Epithelial cell of esophagus (primary cell): ENCODE measurements at places on chromosomes 7 and 10.
A peak's percentile ranks its signal among the peaks of the same experiment; 100 is the strongest.

- peak; percentile 26 for DNase-seq
Observed at GRCh38 chr10:81013771-81014170, 476.1 kb downstream of the SH2D4B start.

GRCh38 chr10:98694014-98694413 is 247.3 kb upstream of the HPS1 start:
- DNase-seq, result no peak

DNA sequence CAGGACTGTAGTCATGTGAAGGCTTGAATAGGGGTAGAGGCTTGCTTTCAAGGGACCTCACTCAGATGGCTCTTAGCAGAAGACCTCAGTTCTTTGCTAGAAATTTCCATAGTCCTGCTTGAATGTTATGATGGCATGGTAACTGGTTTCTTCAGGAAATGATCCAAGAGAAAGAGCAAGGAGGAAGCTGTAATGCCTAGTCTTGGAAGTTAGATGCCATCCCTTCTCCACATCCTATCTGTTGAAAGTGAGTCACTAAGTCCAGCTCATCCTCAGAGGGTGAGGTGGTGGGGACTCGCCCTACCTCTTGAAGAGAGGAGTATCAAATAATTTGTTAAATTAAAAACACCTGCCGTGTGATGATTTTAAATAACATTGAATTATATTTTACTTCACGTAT is 4.6 kb downstream of the MGAM start:
- DNase-seq, result peak; percentile 50

DNA sequence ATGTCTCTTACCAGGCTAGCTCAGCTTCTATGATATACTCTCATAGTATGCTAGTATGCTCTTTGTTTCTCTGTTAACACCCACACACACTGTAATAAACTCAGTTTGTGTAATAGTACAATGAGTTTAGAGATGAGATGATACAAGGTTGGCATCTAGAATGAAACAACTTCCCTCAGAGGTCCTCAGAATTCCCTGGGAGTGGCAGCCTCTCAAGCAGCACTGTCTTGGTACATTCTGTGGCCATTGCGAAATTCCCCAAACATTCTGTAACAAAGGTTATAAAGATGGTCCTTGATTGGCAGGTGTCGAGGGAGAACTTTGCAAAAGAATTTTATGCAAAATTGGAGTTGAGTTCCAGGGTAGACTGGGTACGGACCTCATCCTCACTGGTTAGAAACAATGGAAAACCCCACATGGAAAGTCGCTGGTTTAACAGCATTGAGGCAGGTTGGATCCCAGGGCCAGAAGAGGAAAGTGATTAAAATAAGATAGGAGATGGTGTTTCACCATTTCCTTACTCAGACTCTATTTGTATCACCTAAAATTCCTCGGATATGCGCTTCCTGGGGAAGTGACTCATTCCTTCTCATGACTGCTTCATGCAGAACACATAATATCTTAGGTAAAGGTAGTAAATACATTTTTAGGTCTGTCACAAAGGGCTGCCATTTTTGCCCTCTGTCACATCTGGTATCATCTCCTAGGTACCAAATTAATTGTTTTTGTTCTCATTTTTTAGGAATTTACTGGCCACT is 657.8 kb downstream of the SORCS1 start:
- DNase-seq, result peak; percentile 88

GRCh38 chr7:9680713-9681112 is 1247.3 kb downstream of the NXPH1 start:
- DNase-seq, result no peak
